Cardiac muscle cell (in vitro differentiated cells and primary cell): ENCODE measurements at places on chromosomes 6 and 20. TPM values are rescaled to one million over a fixed set of nuclear protein-coding genes. Genes with fewer than 3 reads are reported as not detected.

ETV7 gene
- 0.14 TPM in 1 of 2 replicates, not detected in the other for total RNA-seq

DNA sequence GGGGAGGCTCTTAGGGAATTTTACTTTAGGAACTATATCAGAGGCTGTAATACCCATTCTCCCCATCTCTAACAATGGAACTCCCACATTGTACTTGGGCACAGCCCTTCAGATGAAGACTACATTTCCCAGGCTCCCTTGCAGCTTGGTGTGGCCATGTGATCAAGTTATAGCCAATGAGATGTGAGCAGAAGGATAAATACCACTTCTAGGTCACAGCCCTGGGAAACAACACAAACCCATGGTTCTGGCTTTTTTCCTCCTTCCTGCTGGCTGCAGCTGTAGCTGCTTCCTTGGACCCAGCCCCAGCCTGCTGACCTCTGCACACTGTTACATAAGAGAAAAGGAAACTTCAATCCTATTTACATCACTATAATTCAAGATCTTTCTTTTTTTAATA is 445.9 kb upstream of the JARID2 start:
- H3K4me1 ChIP-seq, result peaks cover 13% of the 10 kb centered on the region
- DNase-seq, result peak; percentile 94
- no peaks in the 10 kb centered on the region for H3K36me3 ChIP-seq
- H3K27ac ChIP-seq, result no peak overlapping the region
- no peaks in the 10 kb centered on the region for H3K27me3 ChIP-seq

GRCh38 chr6:54860132-54860531 is 13.6 kb downstream of the FAM83B start:
- H3K27me3 ChIP-seq, result no peaks in the 10 kb centered on the region
- H3K4me1 ChIP-seq, result peaks cover 7% of the 10 kb centered on the region
- H3K4me3 ChIP-seq, result no peak overlapping the region
- no peak overlapping the region for H3K27ac ChIP-seq
- H3K36me3 ChIP-seq, result no peaks in the 10 kb centered on the region

DNA sequence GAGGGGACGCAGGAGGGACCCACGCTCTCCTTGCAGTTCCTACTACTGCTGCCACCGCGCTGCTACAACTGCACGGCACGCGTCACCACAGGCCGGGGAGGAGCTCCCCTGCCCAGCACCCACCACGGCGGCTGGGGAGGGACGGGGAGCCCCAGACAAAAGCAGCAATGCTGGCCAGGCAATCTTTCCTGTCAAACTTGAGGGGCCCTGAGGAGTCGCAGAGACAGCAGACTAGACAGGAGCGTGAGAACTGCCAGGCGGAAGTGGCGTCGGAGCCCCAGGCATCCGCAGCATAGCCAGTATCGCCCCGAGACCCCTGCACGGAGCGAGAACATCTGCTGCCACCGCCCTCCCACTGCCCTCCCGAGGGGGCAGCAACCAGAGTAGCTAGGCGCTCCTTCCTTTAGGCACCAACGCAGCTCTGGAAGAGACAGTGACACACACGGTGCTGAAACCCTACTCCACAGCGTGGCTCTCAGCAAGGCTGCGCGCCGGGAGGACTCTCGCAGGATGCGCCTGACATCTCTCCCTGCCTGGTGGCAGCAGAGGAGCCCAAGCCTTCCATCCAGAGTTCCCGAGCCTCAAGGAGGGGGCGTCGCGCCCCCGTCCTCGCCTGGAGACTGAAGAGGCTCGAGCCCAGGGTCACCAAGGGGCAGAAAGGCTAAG is 2.2 kb downstream of the TAF4 start:
- peaks cover 39% of the 10 kb centered on the region for H3K4me1 ChIP-seq
- H3K27ac ChIP-seq, result no peak overlapping the region
- H3K27me3 ChIP-seq, result no peaks in the 10 kb centered on the region
- H3K36me3 ChIP-seq, result no peaks in the 10 kb centered on the region
- H3K4me3 ChIP-seq, result peak overlapping the region; percentile 37

DUSP15 gene
- 20.3 and 23.6 TPM in 2 replicates for total RNA-seq

DNA sequence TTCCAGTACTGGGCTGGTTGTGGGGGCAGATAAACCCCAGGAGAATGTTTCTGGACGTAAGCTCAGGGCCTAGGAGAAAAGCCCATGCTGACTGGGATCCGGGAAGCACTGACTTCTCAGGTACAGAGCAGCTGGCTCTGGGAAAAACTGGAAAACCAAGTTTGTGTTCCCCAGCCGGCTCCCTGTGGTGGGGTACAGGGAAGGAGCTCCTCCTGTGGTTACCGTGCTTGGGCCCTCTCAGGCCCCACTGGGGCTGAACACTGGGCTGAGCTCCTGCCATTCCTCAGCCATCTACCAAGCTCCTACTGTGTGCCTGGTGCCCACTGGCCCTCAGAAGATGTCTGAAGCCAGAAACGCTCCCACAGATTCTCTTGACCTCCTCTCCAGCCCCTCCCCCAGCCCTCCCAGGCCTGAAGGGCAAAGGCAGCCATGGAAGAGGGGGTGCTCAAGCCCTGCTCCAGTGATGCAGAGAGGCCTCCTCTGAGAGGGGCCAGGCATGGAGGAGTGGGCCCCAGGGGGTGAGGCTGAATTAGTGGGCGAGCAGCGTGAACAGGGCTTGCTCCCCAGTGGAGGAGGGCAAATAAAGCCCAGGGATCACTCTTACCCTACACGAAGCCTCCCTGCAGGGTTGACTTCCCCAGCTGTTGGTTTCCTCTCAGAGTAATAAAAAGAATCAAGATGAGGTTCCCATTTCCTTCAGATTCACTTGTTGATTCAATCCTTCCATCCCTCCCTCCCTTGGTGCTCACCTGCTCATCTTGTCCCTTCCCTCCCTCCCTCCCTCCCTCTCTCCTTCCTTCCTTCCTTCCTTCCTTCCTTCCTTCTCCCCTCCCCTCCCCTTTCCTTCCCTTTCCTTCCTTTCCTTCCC is 100.0 kb downstream of the VEGFA start:
- no peak overlapping the region for H3K4me3 ChIP-seq
- H3K4me1 ChIP-seq, result peaks cover 58% of the 10 kb centered on the region
- H3K27me3 ChIP-seq, result no peaks in the 10 kb centered on the region
- H3K27ac ChIP-seq, result peak overlapping the region; percentile 7
- H3K36me3 ChIP-seq, result no peaks in the 10 kb centered on the region

GPLD1 gene
- 1.1 and 4.8 TPM in 2 replicates for total RNA-seq

GRCh38 chr20:51516855-51517254 is 25.7 kb downstream of the NFATC2 start:
- no peak overlapping the region for H3K4me3 ChIP-seq
- H3K4me1 ChIP-seq, result peaks cover 17% of the 10 kb centered on the region
- DNase-seq, result no peak
- H3K27me3 ChIP-seq, result no peaks in the 10 kb centered on the region
- no peak overlapping the region for H3K27ac ChIP-seq

GRCh38 chr6:17673543-17674254 is 33.0 kb downstream of the NUP153 start:
- H3K4me3 ChIP-seq, result no peak overlapping the region
- DNase-seq, result no peak
- H3K4me1 ChIP-seq, result no peaks in the 10 kb centered on the region
- H3K27me3 ChIP-seq, result no peaks in the 10 kb centered on the region
- H3K27ac ChIP-seq, result no peak overlapping the region

- no peaks in the 10 kb centered on the region for H3K36me3 ChIP-seq
- peak; percentile 21 for DNase-seq
- no peak overlapping the region for H3K27ac ChIP-seq
- H3K4me1 ChIP-seq, result peaks cover 18% of the 10 kb centered on the region
- no peaks in the 10 kb centered on the region for H3K27me3 ChIP-seq
Observed at GRCh38 chr20:53828682-53829254, 235.1 kb upstream of the ZNF217 start.

- no peaks in the 10 kb centered on the region for H3K27me3 ChIP-seq
- no peaks in the 10 kb centered on the region for H3K4me1 ChIP-seq
- no peak overlapping the region for H3K27ac ChIP-seq
- H3K36me3 ChIP-seq, result no peaks in the 10 kb centered on the region
Observed at GRCh38 chr6:90730151-90730673, 143.3 kb upstream of the MAP3K7 start.

C6orf163 gene
- total RNA-seq, result 1.5 and 4.3 TPM in 2 replicates

WFDC2 gene
- 0.95 and 3.0 TPM in 2 replicates for total RNA-seq

GRCh38 chr20:31894980-31895675 is 24.7 kb downstream of the TTLL9 start:
- H3K36me3 ChIP-seq, result no peaks in the 10 kb centered on the region
- H3K4me3 ChIP-seq, result no peak overlapping the region

GRCh38 chr20:58587467-58587866 is 63.6 kb upstream of the STX16 start:
- H3K36me3 ChIP-seq, result no peaks in the 10 kb centered on the region
- no peak for DNase-seq
- H3K4me3 ChIP-seq, result no peak overlapping the region
- no peaks in the 10 kb centered on the region for H3K27me3 ChIP-seq

DNA sequence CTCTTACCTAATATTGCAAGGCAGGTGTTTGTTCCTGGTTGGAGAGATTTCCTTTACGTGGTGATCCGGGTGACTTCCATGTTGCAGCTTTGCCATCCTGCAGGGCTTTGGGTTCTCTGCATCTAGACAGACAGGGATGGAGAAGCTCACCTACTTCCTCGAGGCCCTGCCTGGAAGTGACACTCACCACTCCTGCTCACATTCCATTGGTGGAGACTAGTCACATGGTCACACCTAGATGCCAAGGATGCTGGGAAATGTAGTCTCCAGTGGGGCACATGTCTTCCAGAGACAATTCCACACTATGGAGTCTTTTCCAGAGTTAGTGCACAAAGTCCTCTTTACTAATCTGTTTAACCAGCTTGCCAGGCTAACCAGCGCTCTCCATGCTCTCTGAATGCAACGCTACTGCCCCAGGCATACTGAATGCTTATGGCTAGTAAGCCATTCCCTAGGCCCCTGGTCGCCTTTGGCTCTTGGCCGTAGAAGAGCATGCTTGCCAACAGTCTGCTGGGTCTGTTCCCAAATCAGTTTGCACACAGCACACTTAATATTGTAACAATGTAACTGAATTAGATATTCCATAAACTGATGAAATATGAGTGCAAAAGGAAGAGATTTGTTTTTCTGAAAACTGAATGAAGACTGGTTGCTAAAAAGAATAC is 6.7 kb upstream of the KCNK15 start:
- H3K36me3 ChIP-seq, result no peaks in the 10 kb centered on the region
- H3K27me3 ChIP-seq, result no peaks in the 10 kb centered on the region
- no peak overlapping the region for H3K27ac ChIP-seq

DNA sequence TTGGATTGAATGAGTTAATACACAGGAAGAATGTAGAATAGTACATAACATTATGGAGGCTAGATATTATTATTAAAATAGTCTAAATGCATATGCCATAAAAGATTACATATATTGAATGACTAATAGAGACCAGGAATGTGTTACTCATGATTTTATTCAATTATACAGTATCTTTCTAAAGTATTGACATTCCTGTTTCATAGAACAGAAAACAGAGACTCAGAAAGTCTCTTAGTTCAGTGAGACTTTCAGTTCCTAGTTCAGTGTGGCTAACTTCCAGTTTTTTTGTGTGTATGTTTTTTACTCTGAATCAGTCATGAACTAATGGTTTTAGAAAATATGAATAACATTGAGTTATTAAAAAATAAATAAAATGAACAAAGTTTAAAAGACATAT is 34.6 kb upstream of the TMEM244 start:
- no peaks in the 10 kb centered on the region for H3K4me1 ChIP-seq
- no peak overlapping the region for H3K27ac ChIP-seq
- no peak for DNase-seq
- H3K27me3 ChIP-seq, result peaks cover 12% of the 10 kb centered on the region
- H3K4me3 ChIP-seq, result no peak overlapping the region
- no peaks in the 10 kb centered on the region for H3K36me3 ChIP-seq

CLIC5 gene
- total RNA-seq, result 11.2 and 24.5 TPM in 2 replicates

DNA sequence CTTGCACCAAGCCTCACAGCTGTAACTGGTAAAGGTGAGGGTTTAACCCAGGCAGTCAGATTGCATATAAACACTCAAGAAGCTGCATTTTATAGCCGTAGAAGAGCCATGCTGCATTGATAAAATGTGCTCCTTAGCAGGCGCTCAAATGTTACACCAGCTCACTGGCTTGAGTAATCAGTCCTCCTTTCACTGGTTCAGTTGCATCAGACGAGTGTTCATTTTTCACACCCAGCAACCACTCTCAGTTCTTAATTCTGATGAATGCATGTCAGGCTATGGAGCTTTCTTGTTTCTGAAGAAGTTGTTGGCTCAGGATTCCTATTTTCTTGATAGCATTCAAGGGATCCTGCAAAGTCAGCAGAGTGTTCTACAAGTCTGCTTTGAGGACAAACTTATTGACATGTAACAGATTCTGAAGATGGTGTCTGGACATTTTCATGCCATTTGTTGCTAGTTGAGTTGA is 198.3 kb downstream of the PLCB1 start:
- H3K4me1 ChIP-seq, result no peaks in the 10 kb centered on the region
- H3K36me3 ChIP-seq, result no peaks in the 10 kb centered on the region
- DNase-seq, result no peak
- H3K4me3 ChIP-seq, result no peak overlapping the region
- H3K27me3 ChIP-seq, result no peaks in the 10 kb centered on the region

SDCBP2 gene
- total RNA-seq, result 8.0 and 9.4 TPM in 2 replicates

NMBR gene
- 0.15 TPM in 1 of 2 replicates, not detected in the other for total RNA-seq

- no peak for DNase-seq
- H3K36me3 ChIP-seq, result no peaks in the 10 kb centered on the region
- no peak overlapping the region for H3K27ac ChIP-seq
- H3K4me1 ChIP-seq, result no peaks in the 10 kb centered on the region
- H3K4me3 ChIP-seq, result no peak overlapping the region
Observed at GRCh38 chr20:59482351-59483187, 121.8 kb upstream of the PHACTR3 start.

ISM1 gene
- 0.07 and 0.21 TPM in 2 replicates for total RNA-seq

ERVFRD-1 gene
- total RNA-seq, result not detected in 2 replicates

OPRM1 gene
- not detected in 2 replicates for total RNA-seq

GRCh38 chr6:64737418-64737817 is 969.6 kb downstream of the EYS start:
- no peak overlapping the region for H3K4me3 ChIP-seq
- H3K4me1 ChIP-seq, result no peaks in the 10 kb centered on the region
- H3K36me3 ChIP-seq, result no peaks in the 10 kb centered on the region
- DNase-seq, result peak; percentile 79

SLA2 gene
- total RNA-seq, result 0.11 and 0.21 TPM in 2 replicates
